A549 treated with Hydrocortisone at 1 μM for 4 hours (cell line): ENCODE measurements at places on chromosomes 7 and 10. TPM values are rescaled to one million over a fixed set of nuclear protein-coding genes. Genes with fewer than 3 reads are reported as not detected.

Gene TEX36
- total RNA-seq: not detected in 5 replicates

Gene PAOX
- 1.7 to 2.5 TPM (median 2.1 TPM) in 5 replicates for total RNA-seq

Gene CYP26C1
- total RNA-seq: not detected in 5 replicates

Gene KMT2C
- 5.5 to 9.8 TPM (median 7.7 TPM) in 5 replicates for total RNA-seq

Gene BICC1
- total RNA-seq: 14.6 to 25.3 TPM (median 17.1 TPM) in 5 replicates

Gene PRSS37
- not detected in 5 replicates for total RNA-seq

Gene SEMA3A
- total RNA-seq: 3.9 to 6.8 TPM (median 4.5 TPM) in 5 replicates

Gene GJD4
- not detected in 5 replicates for total RNA-seq

Gene TAF3
- total RNA-seq: 6.7 to 8.3 TPM (median 7.2 TPM) in 5 replicates
